ENCODE measurements at places on chromosomes 7 and 10.
A peak's percentile ranks its signal among the peaks of the same experiment; 100 is the strongest.

DNA sequence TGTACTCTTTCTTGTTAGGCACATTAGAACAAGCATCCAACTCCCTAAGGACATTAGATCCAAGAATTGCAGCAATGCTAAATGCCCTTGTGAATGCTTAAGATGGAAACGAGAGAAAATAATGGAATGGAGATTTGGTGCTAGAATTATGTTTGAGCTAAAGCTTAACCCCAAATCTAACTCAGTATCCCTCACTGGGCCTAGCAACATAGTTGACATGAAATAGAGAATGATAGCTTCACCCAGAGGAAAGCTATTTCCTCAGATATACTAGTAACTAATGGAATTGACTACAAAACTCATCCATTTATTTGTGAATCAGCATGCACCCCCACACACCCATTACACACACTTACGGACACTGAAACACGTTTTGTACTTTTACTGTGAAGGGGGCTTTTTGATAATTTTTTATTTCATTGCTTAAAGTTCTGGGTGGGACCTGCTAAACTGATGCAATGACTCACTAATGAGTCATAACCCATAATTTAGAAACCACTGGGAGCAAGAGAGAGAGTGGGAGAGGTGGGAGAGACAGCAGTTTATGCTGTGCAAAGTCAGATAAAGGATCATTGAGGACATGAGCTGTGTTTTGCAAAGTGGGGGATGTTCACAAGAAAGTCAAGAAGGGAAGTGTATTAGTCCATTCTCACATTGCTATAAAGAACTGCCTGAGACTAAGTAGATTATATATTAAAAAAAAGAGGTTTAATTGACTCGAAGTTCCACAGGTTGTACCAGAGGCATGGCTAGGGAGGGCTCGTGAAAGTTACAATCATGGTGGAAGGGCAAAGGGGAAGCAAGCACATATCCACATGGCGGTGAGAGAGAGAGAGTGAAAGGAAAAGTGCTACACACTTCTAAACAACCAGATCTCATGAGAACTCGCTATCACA is 382.7 kb downstream of the SFMBT2 start:
- no peak for DNase-seq

- DNase-seq, result peak; percentile 50
Measured at GRCh38 chr7:121872831-121873288, at the start of gene PTPRZ1. TSS of gene PTPRZ1 (plus strand) at chr7:121873161. CDS start at chr7:121873500, 339 bp downstream.

DNA sequence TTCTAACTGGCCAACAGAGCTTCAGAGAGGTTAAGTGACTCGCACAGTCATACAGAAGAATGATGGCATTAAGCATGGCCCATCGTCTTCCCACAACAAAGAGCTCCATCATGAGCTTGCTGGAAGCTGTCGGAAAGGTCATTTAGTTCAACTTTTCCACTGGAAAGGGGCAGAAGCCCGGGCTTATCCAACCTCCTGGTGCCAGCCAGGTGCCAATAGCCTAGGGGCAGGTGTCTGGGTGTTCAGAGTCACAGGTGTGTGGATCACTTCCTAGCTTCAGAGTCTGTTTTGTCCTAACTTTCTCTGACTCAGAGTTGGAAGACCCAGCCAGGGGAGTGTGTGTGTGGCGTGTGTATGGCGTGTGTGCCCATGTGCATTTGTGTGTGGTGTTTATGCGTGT is 1.3 kb upstream of the TRPV6 start:
- no peak for DNase-seq

- no peak for DNase-seq
Measured at GRCh38 chr7:98733036-98733435, 116.0 kb downstream of the NPTX2 start.

GRCh38 chr10:59891349-59891748 is 15.0 kb downstream of the CCDC6 start:
- no peak for DNase-seq

Measured in amygdala (tissue), 56 donors.